ENCODE measurements at places on chromosomes 16 and 17. TPM values are rescaled to one million over a fixed set of nuclear protein-coding genes. Genes with fewer than 3 reads are reported as not detected.

GRCh38 chr17:49779739-49780231 is 8.7 kb upstream of the KAT7 start:
- peak; percentile 79 for DNase-seq

KRTAP9-4 gene
- polyA plus RNA-seq: not detected

- peak; percentile 80 for DNase-seq
Observed at GRCh38 chr16:73951481-73951880, 345.1 kb upstream of the PSMD7 start.

DNA sequence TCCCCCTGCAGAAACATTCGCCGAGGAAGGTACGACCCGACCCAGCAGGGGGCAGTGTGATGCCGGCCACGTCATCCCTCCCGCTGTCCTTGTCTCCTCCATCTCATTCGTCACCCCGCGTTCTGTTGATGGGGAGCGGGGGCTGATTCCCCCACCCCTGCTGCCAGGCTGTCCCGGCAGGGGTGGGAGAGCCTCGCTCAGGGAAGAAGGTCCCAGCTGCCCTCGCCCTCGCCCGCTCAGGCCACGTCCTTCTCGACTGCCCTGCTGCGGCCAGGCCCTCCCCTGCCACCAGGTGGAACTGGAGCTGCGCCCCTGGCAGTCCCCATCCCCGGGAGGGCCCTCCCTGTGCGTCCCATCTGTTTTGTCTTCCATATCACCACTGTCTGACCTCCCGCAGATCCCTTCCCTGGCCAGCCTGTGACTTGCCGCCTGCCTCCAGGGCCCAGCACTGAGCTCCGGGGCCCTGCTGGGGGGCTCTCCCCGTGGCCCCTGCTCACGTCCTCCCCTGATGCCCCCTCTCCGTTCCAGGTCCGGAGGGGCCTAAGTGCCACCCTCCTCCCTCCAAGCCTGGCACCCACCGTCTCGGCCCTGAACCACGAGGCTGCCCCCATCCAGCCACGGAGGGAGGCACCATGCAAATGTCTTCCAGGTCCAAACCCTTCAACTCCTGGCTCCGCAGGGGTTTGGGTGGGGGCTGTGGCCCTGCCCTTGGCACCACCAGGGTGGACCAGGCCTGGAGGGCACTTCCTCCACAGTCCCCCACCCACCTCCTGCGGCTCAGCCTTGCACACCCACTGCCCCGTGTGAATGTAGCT is 20.6 kb downstream of the ADAM11 start:
- DNase-seq: peak; percentile 69

CES1 gene
- 15.0 TPM for polyA plus RNA-seq

GRCh38 chr17:45994987-45995386 is 4.1 kb upstream of the STH start:
- DNase-seq: no peak

MEOX1 gene
- polyA plus RNA-seq: not detected

GRIN2A gene
- polyA plus RNA-seq: 0.19 TPM

NDUFB10 gene
- polyA plus RNA-seq: 123 TPM

- DNase-seq: no peak
Observed at GRCh38 chr16:30972872-30973271, 12.1 kb upstream of the HSD3B7 start.

DNA sequence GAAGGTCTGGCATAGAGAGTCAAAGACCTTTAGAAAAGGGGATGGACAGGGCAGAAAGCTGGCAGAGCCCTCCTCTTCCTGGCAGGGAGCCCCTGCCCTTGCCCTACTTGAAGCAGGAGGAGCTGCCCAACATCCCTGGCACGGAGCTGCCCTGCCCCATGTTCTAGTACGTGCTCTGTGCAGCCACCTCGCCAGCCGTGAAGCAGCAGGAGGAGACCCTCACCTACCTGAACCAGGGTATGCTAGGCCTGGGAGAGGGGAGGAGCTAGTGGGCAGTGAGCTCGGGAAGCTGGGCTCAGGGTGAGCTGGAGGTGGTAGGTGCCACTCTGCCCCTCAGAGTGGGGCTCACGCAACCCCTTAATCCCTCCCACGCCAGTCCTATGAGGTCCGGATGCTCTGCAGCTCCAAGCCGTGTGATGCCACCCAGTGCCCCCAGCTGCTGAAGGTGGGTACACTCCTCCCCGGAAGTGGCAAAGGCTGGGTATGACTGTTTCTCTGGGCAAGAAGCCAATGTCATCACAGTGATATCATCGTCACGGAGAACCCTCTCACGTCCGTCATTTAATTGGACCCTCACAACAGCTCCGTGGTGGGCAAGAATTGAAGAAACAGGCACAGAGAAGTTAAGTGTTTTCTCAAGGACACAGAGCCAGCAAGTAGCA is 12.7 kb upstream of the STAC2 start:
- no peak for DNase-seq

ABCC3 gene
- 11.9 TPM for polyA plus RNA-seq

DNA sequence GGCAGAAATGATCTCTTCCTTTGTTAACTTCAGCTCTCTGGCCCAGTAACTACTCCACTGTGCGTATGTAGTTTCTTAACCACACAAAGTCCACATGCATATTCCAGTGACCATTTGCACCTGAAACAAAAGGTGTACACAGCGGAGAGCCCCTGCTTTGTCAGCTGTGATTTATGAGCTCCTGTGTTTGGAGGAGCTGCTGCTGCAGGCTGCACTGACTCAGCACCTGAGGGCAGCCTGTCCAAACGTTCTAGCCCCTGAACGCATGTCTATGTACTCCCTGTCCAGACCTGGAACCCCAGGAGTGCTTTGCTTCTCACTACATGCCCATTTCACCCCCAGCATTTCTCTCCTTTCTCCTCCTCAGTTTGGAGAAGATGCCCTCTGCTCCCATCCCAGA is 216.1 kb downstream of the ABCC12 start:
- no peak for DNase-seq

IRX3 gene
- 0.22 TPM for polyA plus RNA-seq

DNA sequence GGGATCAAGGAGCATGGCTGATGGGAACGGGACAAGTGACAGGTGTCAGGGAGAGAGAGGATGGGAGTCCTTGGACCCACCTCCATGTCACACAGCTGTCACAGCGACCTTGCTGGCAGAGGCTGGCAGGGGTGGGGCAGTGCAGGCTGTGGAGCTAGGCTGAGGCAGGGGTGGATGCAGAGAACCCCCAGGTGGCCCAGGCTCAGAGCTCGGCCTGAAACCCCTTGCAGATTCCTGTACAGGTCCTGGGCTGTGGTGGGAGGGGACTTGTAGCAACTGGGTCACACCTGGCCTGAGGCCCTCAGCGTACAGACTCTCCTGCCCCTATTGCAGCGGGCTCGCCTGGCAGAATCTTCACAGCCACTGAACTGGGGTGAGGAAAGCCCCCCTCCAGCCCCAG is 174.1 kb downstream of the NTN1 start:
- no peak for DNase-seq

DNA sequence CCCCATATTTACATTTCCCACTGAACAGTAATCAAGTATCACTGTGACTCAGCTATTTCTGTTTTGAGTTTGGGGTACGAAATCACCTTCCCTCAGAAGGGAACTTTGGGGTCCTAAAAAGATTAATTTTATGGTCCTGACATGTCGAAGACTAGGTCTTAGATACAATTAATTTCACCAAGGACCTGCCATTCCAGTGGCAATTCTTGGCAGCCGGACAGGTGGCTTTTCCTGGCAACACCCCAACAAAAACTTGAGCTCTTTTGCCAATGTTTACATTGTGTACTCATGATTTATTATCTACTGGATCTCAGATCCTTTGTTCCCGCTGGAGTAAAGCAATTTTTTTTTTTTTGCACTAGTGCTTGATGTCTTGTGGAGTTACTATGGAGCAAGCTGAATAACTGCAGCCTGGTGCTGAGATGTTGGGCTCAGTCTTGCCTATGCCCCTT is 14.4 kb downstream of the SLFN5 start:
- DNase-seq: peak; percentile 69

- DNase-seq: no peak
Observed at GRCh38 chr16:78022347-78023060, at the start of gene CLEC3A. TSS of gene CLEC3A (plus strand) at chr16:78022548. CDS start at chr16:78022627, 79 bp downstream.

GRCh38 chr17:82118815-82119380 is 20.9 kb upstream of the FASN start:
- DNase-seq: no peak

- DNase-seq: peak; percentile 62
Observed at GRCh38 chr16:30065943-30066760, 592 bp downstream of the ALDOA start.

NKD1 gene
- polyA plus RNA-seq: 0.02 TPM

- DNase-seq: no peak
Observed at GRCh38 chr17:20184977-20185619, 175.9 kb downstream of the SPECC1 start.

DNA sequence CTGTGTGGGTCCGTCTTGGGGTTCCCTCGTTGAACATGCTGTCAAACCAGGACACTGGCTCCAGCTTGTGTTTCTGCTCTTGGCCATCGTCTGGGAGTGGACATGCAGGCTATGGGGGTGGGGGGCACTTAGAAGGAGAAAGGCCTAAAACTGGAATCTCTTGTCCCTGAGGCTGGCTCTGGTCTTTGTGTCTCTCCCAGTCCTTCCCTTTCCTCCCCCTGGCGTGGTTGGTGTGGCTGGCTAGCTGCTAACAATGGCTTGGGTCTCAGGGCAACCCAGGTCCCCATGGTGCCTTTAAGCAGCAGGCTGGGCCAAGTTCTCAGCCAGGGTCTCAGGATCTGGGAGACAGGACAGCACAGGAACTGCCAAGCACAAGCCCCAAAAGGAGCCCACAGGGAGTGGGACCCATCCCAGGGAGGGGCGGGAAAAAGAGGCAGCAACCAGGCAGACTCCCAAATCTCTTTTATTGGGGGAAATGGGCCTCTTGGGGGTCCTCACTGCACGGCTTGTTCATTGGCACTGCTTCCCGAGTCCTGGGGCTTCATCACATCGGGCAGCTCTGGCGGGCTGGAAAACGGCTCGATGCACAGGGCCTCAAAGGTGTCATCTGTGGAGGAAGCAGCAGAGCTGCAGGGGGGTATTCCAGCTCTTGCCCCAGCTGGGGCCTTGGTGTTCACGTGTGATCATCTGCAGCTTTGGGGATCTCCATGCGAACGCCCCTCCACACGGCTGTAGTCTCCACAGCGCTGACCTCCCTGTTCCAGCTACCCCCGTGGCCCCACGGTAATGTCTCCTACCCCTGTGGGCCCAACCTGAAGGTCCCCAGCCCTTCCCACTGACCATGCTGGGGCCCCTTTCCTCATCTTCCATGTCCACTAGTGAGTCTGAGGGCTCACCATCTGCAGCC is 5.3 kb downstream of the ELOB start:
- DNase-seq: no peak

GRCh38 chr16:89293276-89294143 is 76.0 kb downstream of the ZNF778 start:
- DNase-seq: peak; percentile 42

- DNase-seq: no peak
Observed at GRCh38 chr17:38405654-38406053, 22.6 kb upstream of the ARHGAP23 start.

GRCh38 chr16:53266156-53266555 is 168.1 kb upstream of the RBL2 start:
- peak; percentile 3 for DNase-seq

DNA sequence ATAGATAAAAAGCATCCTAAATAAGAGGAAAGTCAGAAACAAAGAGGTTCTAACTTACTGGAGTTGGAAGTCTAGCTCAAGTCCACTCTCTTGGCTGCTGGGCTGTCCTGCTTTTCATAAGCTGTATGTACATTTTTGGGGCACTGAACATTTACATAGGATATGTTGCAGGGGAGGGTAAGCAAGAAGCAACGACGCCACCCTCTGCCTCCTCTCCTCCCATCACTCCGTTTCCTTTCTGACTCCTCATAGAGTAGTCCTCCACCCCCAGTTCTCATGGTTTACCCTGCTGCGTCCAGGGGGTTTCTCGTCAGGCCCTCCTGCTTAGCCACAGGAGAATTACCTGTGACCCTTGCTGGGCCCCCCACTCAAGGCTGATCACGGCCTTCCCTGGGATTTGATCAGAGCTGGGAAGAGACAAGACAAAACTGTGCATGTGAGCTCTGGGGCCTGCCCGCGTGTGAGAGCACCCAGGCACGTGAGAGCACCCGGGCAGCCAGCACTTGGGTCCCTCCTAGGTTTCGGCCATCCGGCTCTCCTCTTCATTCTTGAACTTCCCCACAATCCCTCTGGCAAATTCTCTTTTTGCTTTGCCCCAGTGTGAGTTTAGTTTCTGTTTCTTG is 37.1 kb downstream of the TMEM11 start:
- DNase-seq: no peak

ACSM2A gene
- not detected for polyA plus RNA-seq

CDRT15 gene
- polyA plus RNA-seq: not detected

DNA sequence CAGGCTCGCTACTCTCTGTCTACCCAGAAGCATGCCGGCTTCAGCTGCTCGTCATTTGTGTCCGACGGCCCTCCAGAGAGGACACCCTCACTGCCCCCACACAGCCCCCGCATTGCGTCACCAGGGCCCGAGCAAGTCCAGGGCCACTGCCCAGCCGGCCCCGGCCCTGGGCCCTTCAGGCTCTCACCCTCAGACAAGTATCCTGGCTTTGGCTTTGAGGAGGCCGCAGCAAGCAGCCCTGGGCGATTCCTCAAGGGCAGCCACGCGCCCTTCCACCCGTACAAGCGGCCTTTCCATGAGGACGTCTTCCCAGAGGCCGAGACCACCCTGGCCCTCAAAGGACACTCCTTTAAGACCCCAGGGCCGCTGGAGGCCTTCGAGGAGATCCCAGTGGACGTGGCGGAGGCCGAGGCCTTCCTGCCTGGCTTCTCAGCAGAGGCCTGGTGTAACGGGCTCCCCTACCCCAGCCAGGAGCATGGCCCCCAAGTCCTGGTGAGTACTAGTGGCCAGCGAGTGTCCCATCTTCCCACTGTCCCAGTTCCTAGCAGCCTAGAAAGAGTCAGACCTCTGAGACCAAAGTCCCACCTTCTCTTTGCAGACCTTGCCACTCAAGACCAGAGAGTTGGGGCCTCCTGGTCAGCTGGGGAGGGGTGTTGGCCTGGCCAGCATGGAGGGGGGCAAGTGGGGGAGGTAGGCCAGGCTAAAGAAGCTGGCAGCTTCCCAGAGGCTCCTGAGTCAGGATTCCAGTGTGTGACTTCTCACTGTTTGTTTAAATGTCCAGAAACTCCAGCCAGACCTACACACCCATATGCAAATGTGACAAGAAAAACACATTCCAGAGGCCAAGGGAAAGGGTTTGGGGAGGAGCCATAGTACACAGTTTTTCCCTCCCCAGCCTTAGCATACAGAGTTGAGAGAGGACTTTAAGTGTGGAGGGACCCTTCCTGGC is 18.6 kb downstream of the FOXN1 start:
- peak; percentile 53 for DNase-seq

C16orf74 gene
- 4.6 TPM for polyA plus RNA-seq

- DNase-seq: no peak
Observed at GRCh38 chr17:45127548-45128300, 4.6 kb downstream of the PLCD3 start.

GRCh38 chr17:66847704-66848103 is 12.8 kb downstream of the CACNG5 start:
- DNase-seq: no peak

GRCh38 chr17:65918916-65919315 is 273.0 kb downstream of the CEP112 start:
- DNase-seq: no peak

DNA sequence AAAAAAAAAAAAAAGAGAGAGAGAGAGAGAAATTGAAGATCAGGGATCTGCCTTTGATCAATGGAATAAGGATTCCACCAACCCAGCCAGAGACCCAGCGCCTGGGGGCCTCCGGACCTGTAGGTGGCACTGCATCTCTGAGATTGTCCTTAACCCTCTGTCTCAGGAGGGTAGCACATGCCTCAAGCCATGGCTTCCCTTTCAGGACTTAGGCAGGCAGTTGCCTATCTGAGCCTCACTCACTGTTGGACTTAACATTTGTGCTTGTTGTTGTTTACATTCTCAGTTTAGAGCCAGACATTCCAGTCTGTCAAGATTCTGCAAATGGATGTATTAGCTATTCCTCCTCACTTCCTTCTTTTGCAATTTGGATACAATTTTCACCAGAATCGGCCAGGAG is 5.1 kb upstream of the SCNN1B start:
- no peak for DNase-seq

- DNase-seq: no peak
Observed at GRCh38 chr16:60166-60565, 6.5 kb downstream of the SNRNP25 start.
